ENCODE measurements at places on chromosomes 4 and X.

GRCh38 chrX:56975611-56976010 is 19.7 kb downstream of the SPIN3 start:
- no peak for DNase-seq

- no peak for DNase-seq
Observed at GRCh38 chr4:143451186-143451585, 62.3 kb upstream of the SMARCA5 start.

DNA sequence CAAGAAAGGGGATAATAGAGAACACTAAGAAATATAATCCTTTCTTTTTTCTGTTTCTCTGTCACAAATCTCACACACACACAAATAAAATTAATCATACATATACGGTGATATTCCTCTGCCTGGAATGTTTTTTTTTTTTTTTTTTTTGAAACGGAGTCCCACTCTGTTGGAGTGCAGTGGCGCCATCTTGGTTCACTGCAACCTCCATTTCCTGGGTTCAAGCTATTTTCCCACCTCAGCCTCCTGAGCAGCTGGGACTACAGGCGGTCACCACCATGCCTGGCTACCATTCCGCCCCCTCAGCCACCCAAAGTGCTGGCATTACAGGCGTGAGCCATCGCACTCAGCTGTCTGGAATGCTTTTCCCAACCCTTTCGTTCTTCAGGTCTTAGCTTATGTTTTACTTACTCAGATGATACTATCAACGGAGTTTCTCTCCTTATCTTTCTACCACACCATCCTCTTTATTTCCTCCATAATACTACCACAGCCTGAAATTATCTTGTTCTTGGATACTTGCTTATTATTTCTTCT is 69.3 kb downstream of the ANKRD17 start:
- no peak for DNase-seq

- no peak for DNase-seq
Observed at GRCh38 chr4:48653217-48654014, 126.7 kb downstream of the FRYL start.

DNA sequence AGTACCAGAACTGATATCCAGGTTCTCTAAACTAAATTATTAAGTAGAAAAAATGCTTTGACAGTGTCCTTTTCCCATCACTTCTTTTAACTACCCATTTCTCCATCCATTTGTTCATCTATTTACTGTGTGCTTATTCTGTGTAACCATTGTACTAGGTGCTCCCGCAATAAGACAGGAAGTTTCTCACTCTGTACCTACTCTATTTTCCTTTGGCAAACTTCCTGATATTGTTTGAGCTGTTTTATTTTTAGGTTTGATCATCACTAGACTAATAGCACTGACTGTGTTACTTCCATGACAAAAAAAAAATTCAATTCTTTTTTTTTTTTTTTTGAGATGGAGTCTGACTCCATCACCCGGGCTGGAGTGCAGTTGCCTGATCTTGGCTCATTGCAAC is 102.5 kb upstream of the CASK start:
- DNase-seq, result no peak

DNA sequence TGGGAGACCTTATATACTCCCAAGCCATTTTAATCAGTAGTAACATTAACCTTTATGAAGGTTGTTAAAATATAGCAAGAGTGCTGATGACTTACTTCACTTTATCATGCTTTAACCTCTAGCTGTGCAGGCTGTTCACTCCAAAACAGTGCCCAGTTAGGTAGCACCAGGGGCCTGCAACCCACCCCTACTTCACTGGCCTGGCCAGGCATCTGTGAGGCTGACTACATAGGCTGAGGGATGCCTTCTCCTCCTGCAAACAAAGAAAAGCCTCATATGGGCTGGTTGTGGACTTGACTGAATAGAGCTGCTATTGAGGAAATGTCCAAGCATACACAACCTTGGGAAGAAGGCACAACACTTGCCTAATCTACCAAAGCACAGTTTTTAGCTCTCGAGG is 172.8 kb downstream of the SHROOM3 start:
- no peak for DNase-seq

Measured in NCI-H1436 (cell line).